ENCODE measurements at places on chromosomes 13 and 19.

DNA sequence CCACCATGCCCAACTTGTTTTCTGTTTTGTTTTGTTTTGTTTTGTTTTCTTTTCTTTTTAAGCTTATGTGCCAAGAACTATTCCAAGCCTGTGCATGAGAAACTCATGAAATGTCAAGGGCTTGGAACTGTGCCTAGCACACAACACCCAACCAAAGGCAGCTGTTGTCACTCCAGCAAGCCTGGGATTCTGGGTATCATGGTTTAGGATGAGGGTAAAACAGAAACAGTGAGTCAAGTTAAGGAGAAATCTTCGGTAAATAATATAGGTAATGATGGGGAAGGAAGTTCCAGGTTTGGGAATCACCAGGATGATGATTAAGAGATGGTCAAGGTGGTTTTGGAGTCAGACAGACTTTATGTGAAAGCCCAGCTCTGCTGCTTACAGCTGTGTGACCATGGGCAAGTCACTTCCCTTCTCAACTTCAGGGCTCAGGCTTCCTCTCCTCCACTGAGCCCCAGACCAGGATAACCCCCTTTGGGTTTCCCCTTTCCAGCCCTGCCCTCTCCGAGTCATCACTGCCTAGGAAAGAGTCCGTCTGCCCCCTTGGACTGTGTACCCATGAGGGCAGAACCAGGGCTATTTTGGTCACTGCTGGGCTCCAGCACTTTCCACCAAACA lies 5.0 kb downstream of the PVR start:
- peak; percentile 24 for DNase-seq

DNA sequence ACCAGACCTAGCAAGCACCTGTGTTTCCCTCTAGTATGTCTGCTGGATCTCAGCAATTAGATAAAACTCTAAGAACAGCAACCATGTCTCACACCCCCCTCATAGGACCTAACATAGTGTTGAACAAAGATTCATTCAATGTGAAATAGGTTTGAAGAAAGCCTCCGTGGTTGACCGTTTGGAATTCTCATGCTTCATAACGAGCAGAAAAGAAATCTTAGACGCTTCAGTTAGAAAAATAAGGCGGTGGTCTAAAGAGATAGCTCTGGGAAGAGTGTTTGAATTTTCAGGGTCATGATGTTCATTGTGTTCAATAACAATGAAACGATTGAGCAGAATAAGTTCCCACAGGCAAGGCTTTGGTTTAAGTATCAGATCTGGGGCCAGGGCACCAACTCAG lies 332.9 kb downstream of the COG6 start:
- DNase-seq, result no peak

DNA sequence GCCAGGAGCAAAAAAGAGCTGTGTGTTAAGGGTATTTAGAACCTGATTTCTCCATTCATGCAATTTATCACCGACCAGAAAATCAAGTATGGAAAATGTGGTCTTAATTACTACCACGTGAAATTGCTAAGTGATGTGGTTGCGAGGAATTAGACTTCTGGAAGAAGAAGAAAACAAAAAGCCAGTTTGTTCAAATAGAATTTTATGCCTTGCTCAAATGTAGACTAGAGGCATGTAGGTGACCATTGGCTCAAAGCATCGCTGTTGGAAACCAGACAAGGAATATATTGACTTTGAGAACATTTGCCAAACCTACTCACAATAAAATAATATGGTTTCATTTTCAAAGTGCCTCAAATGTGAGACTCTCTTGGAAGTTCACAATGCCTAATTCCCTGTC lies 57.3 kb upstream of the LRCH1 start:
- peak; percentile 67 for DNase-seq

DNA sequence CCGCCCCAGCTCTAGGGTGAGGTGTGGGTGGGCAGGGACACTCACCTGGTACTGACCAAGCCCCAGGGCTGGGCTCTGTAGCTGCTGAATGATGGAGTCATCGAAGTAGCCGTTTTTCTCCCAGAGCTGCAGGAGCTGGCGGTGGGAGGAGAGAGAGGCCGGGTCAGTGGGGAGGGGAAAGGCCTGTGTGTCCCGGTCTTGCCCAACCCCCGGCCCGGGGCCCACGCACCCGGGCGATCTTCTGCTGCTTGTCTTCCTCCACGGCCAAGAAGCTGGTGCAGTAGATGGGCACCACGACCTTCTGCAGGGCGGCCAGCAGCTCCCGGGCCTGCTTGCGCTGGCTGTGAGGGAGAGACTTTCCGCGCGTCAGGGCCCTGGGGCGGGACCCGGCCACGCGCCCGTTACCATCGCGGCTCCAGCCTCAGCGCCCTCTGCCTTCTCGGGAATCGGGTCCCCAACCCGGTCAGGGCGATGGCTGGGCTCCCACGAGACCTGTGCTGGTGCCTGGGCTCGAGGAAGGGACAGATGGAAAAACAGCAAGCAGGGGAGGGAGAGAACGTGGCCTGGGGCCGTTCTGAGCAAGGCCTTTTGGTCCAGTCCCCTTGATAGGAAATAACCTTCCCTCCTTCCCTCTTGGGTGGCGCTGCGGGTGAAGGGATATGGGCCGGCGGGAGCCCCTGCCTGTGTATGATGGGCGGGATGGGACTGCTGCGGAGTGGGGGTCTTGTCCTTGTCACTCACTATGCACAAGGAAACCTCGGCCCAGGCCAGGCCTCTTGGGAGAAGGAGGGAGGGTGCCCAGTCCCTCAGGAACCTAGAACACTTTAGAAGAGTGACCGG lies 11.5 kb downstream of the CHERP start:
- DNase-seq, result no peak

DNA sequence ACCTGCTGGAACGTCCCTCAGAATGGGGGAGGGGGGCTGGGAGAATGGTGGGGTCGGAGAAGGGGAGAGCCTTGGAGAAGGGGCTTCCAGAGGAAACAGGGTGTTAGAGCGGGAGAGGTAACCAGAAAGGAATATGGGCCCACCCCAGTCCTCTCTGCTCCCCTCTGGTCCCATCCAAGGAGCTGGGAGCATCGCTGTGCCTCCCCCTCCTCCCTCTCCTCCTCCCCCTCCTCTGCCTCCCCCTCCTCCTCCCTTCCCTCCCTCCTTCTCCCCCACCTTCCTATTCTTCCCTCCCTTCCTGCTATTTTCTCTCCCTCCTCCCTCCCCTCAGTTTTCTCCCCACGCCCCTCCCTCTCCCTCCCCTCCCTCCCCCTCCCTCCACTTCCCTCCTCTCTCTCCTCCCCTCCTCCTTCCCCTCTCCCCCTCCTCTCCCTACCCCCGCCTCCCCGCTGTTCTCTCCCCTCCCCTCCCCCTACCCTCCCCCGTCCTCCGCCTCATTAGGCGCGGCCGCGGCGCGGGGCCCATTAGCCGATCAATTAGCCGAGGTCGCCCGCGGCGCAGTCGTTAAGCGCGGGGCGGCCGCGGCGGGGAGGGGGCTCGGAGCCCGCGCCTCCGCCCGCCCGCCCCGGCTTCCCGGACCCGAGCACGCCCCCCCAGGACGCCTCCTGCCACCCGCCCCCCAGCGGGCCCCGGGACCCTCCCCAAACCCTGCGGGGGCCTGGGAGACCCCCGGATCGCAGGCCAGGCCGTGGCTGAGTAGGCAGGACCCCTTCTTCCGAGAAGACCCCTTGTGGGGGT lies 15.4 kb downstream of the TLE5 start:
- no peak for DNase-seq

- no peak for DNase-seq
Measured at GRCh38 chr13:47555235-47555634, 445.8 kb downstream of the SUCLA2 start.

- DNase-seq, result no peak
Measured at GRCh38 chr19:6239401-6239844, 40.4 kb downstream of the MLLT1 start.

- peak; percentile 9 for DNase-seq
Measured at GRCh38 chr13:94799299-94799698, 87.0 kb upstream of the SOX21 start.

All from foreskin melanocyte (primary cell).